Upper lobe of right lung (tissue), 1 donor: ENCODE measurements at places on chromosomes 7 and 10. TPM values are rescaled to one million over a fixed set of nuclear protein-coding genes. Genes with fewer than 3 reads are reported as not detected.

- DNase-seq: peak; percentile 34
Observed at GRCh38 chr10:114319406-114320248, 80.6 kb downstream of the VWA2 start.

GRCh38 chr10:132335189-132336063 is 3.4 kb downstream of the LRRC27 start:
- peak; percentile 81 for DNase-seq

- DNase-seq: peak; percentile 69
Observed at GRCh38 chr7:55086413-55087201, 67.8 kb downstream of the EGFR start.

GRCh38 chr7:83355143-83355542 is 192.5 kb upstream of the PCLO start:
- DNase-seq: no peak

DNA sequence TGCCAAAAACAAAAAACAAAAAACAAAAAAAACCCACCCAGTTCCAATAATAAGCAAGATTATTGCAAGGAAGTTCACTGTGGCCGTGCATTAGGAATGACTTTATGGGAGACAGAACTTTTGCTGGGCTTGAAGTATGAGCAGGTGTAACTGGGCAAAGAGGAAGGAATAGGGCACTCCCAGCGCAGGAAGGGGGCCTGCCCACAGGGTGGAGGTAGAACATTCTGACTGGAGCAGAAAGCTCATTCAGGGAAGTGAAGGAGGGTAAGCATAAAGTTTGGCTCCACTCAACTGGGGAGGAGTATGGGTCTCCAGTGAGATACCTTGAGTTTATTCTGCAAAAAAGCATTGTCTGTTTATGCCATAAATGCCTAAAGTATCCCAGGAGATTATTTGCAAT is 42.1 kb upstream of the WIPF3 start:
- no peak for DNase-seq

DNA sequence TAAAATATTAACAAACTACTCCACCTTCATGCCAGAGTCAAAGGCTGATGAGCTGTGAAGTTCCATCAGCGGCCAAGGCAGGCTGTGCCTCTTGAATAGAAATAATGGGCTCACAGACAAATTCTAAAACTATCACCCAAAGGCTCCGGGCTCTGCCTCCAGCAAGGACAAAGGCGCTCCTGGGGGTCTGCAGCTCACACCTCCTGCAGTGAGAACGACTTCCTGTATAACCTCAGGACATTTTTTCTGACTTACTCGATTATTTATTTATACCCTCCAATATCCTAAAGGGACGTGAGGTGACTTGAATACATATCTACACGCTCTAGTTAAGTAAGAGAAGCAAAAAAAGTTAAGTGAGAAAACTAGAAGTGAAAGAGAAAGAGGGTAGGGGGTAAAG is 500.7 kb downstream of the CCSER2 start:
- no peak for DNase-seq

DNA sequence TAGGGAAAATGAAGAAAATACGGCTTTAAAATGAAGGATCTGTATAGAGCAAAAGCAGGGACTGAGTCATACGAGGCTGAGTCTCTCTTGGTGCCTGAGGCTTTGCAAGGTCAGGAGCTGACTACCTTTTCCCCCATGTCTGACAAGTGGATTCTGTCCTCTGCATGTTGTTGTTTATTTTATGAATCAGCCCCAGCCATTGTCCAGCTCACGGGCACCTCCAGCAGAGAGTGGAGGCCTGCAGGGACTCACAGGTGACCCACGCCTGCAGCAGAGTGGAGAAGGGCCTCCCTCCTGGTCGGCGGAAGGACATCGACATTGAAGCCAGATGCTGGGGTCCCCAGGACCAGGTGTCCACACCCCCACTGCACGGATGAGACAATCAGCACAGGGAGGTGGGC is 233.9 kb downstream of the WDR37 start:
- no peak for DNase-seq

- no peak for DNase-seq
Observed at GRCh38 chr7:47572939-47573757, 8.8 kb downstream of the TNS3 start.

DNA sequence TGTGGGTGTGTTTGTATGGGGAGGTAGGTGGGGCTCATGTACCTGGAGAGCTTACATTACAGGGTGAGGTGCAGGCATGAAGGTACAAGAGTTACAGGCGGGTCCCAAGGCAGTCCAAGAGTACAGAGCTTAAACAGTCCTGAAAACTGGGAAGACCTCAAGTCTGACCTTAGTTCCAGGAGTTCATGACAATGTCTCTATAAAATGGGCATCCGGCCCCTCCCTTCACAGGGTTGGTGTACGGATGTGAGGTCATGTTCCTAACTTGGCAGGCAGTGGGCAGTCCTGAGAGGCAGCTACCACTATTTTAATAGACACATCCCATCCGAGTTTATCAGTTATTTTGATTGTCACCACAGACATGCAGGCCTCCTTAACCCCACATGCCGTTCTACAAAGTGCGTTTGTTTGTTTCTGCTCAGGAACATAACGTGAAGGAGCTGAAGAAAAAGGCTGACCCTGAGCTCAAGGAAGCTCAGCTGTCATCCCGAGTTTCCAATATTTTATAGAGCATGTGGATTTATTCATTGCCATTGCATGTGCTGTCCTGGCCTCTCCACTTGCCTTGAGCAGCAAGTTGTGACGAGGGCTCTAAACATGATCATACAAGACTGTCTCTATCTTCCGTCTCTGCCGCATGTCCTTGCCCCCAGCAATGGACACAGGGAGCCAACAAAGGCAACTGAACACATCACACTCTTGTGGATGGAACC is 647.5 kb upstream of the IGFBP3 start:
- DNase-seq: no peak

- no peak for DNase-seq
Observed at GRCh38 chr7:24729365-24730017, 27.8 kb downstream of the GSDME start.

GRCh38 chr7:48366096-48366495 is 194.8 kb downstream of the ABCA13 start:
- DNase-seq: no peak

GRCh38 chr7:881441-882234 is 5.3 kb downstream of the GET4 start:
- DNase-seq: no peak

GRCh38 chr7:114088470-114088940 is 169.7 kb upstream of the PPP1R3A start:
- no peak for DNase-seq

DNA sequence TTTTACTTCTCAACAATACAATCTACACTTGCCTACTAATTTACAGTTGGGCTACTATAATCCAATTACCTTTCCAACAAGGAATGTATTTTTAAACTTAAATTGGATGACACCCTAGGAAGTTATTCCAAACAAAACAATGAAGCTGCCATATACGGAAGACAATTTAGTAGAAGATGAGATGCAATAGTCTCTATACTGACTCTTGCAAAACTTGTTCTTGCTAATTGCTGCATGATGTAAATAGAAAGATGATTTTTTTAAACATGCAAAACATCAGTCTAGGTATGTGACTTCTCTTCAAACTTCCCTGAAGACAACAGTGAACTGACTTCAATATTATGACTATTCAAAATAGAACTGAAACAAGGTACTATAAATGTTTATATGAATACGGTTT is 17.6 kb downstream of the NT5C3A start:
- DNase-seq: no peak

GRCh38 chr7:22043367-22043766 is 97.7 kb upstream of the CDCA7L start:
- no peak for DNase-seq

- DNase-seq: no peak
Observed at GRCh38 chr7:38873433-38873832, 35.6 kb downstream of the VPS41 start.

DNA sequence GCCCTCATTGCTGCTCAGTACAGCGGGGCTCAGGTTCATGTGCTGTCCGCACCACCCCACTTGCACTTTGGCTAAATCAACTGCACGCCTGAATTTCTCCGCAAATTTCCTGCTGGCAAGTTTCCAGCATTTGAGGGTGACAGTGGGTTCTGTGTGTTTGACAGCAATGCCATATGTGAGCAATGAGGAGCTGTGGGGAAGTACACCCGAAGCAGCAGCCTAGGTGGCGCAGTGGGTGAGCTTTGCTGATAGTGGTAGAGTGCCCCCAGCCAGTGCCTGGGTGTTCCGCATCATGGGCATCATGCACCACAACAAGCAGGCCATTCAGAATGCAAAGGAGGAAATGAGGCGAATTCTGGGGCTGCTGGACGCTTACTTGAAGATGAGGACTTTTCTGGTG is 103.9 kb upstream of the POT1 start:
- no peak for DNase-seq

DNA sequence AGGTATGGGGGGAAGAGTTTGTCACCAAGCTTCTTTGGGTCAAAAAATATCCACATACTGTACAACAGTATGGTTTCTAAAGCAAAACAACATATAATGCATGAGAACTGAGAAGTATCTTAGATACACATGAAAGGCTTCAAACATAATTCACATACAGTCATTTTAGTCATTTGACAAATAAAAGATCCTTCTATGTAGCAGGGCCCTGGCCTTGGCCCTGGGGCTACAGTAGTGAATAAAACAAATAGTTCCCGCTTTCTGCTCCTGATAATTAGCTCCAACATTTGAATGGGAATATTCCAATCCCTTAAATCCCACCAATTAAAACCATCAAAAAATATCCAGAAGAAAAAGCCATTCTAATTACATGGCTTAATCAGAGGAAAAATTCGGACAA is 51.3 kb downstream of the MALSU1 start:
- DNase-seq: no peak

GRCh38 chr7:118870187-118870586 is 645.7 kb downstream of the ANKRD7 start:
- no peak for DNase-seq

DNA sequence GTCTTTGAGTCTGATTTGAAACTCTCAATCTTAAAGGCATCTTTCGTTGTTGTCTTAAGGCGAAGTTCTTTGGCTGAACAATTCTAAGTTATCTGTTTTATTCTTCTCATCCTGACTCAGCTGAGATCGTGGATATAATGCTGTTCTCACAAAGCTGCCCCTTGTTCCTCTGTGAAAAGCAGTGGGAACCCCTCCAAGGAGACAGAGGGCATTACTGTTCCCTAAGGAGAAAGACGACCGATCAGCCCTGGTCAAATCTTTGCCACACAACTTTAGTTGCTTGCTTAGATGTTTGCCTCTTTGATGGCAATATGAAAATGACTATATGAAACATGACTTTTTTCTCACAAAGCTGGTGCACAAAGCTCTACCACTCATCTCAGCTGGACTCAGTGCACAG is 1016.7 kb downstream of the REEP3 start:
- no peak for DNase-seq

GRCh38 chr7:100621554-100621953 is 9.2 kb downstream of the MOSPD3 start:
- DNase-seq: no peak

UCMA gene
- total RNA-seq: not detected

CPXM2 gene
- total RNA-seq: 9.7 TPM

CARD11 gene
- total RNA-seq: 5.8 TPM

MYL10 gene
- total RNA-seq: not detected

NPC1L1 gene
- 0.17 TPM for total RNA-seq

CC2D2B gene
- 2.8 TPM for total RNA-seq

RAMP3 gene
- total RNA-seq: 255 TPM

RASSF4 gene
- 40.9 TPM for total RNA-seq

GRID2IP gene
- 0.46 TPM for total RNA-seq

CALHM3 gene
- total RNA-seq: not detected

CDC14C gene
- not detected for total RNA-seq
